ENCODE measurements at places on chromosomes 3 and 15.

GRCh38 chr3:131608741-131609140 lies 106.0 kb upstream of the MRPL3 start:
- DNase-seq: no peak

- DNase-seq: no peak
Measured at GRCh38 chr3:139759470-139759869, 81.7 kb upstream of the NMNAT3 start.

- no peak for DNase-seq
Measured at GRCh38 chr15:41560572-41560874, 1.5 kb downstream of the TYRO3 start.

DNA sequence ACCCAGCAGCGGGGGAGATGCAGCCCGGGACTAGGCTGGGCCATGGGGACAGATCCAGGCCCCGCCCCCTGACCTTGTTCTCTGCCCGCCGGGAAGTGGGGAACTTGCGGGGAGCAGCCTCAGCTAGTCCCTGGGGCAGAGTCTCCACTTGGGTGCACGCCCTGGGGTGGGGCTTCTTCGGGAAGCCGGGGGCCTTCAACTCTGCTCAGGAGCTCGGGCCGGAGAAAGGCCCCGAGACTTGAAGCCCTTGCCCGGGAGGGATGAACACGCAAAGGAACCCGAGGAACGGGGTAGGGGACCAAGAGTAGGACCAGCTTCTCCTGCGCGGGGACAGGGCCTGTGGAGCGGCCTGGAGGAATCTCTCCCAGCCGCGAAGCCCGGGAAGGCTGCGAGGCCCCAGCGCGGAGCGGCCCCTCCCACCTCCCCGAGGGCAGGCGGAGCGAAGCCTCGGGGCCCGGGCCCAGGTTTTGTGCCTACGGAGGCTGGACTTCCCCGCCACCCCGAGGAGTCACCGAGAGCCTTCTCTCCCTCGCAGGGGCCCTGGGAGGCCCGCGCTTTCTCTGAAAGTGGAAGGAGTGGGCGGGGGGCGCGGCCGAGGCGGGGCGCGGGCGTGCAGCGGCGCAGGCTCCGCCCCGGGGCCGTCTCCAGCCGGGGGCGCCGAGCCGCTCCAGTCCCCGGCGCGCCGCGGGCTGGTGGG lies at the start of gene ITPKA:
Gene ITPKA (plus strand): TSS at position 670 of the 697 bp plus-strand sequence. CDS start 54 bp downstream, outside the sequence.
- no peak for DNase-seq

DNA sequence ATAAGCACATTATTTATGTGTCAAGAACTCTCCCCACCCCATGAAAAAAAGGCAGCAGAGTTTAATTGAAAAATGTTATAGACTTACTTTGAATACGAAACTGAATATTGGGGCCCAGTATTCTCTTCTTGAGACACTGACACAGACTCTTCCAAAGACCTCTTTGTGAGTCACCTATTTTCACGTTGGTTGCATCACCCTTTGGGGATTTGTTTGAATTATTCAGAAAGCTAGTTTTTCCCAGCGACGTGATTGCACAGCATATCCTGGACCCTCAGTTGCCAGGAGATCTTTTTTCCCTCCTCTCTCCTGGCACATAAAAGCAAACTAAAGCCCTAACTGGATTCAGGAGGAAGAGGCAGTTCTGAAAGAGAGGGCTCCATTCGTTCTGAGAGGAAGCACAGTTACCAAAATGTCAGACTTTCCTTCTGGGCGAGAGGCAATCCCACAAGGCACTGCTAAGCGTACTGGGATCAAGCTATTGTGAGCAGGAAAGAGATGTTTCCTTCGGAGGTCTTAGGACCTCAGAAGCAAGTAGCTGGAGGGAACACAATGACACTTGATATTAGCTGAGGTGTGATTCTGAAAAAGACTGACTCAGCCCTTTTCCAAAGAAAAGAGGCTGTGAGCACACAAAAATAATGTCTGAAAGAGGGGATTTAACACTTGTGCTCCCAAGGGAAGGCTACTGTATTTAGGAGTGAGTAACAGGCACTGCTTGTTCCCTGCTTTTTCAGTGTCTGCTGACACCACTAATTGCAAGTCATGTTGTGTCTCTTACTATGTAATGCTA lies 65.8 kb upstream of the CADPS start:
- no peak for DNase-seq

GRCh38 chr15:69648212-69648611 lies 195.6 kb downstream of the RPLP1 start:
- DNase-seq: no peak

GRCh38 chr15:51450001-51450400 lies 108.5 kb downstream of the GLDN start:
- DNase-seq: no peak
